RCC 7860 (cell line): ENCODE measurements at places on chromosomes 12 and 14.

DNA sequence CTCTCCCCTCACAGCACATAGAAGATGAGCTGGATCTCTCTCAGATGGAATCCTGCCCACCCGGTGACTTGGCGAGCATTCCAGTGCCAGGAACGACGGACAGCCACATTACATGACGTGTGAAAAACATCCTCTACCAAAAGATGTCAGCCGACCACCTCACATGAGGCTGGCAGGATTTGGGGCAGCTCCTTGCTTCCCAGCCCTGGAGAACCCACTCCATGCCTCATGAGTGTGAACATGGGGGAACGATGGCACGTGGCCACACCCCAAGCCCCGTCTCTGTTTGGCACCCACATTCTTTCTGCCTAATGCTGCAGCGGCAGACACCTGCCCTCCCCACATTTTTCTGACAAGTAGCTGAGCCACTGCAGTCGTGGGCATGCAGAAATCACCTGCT is 202.5 kb downstream of the CALM1 start:
- DNase-seq = no peak

GRCh38 chr14:105086833-105087307 is 21.6 kb upstream of the GPR132 start:
- DNase-seq = peak; percentile 55

DNA sequence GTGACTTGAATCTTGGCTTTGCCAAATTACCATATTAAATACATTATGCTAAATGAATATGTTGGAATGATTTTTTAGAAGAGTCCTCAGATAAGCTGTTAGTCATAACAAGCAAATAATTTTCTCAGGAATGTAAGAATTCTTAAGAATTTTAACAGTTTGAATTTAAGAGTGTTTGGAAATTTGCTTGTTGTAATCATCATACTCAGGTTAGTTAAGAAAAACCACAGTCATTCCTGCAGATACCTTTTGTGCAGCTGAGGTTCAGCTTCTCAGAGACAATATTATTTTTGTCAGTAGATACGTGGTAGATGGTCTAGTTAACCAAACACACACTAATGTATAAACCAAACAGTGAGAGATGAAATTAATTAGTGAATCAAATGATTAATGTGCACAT is 8.9 kb downstream of the WNK1 start:
- DNase-seq = no peak

- no peak for DNase-seq
These were observed 28.7 kb downstream of the PPP2R5C start for GRCh38 chr14:101790232-101790631.

- no peak for DNase-seq
These were observed 40.6 kb upstream of the VSX2 start for GRCh38 chr14:74198441-74199234.

GRCh38 chr14:102900631-102901571 is 21.6 kb upstream of the AMN start:
- DNase-seq = no peak

GRCh38 chr12:89779090-89779489 is 70.5 kb upstream of the ATP2B1 start:
- DNase-seq = peak; percentile 7

GRCh38 chr14:50601394-50601793 is 41.4 kb downstream of the ATL1 start:
- DNase-seq = no peak

DNA sequence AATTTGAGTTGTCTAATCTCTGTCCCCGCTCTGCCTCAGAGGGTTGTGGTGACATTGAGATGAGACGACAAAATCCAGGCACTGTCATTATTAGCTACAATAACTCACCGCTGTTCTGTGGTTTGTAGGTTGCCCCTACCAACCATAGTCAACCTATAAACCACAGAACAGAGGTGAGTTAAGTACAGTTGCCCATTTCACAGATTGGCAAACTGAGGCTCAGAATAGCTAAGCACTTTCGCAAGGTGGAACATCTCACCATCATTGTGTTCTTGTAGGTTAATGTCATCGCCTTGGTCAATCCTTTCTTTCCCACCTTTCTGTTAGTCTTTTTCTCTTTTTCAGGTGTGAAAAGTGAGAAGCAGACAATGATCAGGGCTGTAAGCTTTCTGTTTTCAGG is 63.4 kb upstream of the LHX5 start:
- DNase-seq = no peak

DNA sequence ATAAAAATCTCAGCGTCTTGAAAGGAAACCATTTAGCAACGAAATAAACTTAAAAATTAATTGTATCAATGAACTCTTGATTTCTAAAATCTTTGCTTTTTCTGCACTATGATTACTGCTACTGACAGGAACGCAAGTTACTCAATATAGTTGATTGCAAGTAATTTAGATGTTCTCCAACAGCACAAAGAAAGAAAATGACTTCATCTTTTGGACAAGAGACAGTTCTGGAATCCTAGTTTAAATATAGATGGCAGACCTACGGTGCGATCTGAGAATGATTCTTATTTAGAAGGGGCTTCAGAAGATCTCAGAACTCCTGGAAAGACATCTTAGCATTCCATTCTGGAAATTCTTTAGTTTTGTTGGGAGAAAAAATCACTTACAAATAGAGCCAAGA is 1.4 kb upstream of the SUDS3 start:
- DNase-seq = no peak
